ENCODE measurements at places on chromosomes 12 and 14.

DNA sequence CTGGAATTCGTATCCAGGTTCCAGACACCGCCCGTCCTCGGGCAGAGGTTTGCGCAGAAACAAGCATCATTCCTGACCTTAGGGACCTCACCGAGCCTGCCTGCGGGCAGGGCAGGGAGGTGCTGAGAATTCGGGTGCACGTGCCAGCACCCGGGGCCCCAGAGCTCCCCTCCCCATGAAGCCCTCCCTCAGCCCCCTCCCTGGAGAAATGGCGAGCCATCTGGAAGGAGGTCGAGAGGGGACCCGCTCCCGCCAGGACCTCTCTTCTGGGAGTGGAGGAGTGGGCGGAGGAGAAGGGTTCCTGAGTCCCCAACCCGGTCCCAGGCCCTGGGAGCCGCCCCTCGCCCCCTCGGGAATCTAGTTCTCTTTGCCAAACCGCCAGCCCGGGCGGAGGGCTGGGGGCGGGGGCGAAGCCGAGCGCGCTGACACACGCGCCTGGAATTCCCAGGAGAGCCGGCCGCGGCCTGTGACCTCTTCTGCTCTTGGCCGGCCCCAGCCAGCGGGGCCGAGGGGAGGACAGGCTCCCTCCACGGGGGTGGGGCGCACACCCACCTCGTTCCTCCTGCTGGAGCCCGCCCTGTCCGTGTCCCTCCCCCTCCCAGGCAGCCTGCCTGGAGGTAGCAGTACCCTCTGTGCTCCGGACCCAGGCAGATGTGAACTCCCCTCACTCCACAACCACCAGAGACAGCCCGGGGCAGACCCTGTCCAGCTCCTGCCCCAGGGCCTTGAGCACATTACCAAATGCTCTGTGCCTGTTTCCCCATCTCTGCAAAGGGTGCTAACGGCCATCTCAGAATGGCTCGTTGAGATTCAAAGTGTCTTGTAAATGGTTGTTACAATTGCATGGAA is 23.0 kb upstream of the GPR132 start:
- ATAC-seq = peak; percentile 6

- no peak for ATAC-seq
Observed at GRCh38 chr14:53113989-53114388, 39.1 kb downstream of the DDHD1 start.

DNA sequence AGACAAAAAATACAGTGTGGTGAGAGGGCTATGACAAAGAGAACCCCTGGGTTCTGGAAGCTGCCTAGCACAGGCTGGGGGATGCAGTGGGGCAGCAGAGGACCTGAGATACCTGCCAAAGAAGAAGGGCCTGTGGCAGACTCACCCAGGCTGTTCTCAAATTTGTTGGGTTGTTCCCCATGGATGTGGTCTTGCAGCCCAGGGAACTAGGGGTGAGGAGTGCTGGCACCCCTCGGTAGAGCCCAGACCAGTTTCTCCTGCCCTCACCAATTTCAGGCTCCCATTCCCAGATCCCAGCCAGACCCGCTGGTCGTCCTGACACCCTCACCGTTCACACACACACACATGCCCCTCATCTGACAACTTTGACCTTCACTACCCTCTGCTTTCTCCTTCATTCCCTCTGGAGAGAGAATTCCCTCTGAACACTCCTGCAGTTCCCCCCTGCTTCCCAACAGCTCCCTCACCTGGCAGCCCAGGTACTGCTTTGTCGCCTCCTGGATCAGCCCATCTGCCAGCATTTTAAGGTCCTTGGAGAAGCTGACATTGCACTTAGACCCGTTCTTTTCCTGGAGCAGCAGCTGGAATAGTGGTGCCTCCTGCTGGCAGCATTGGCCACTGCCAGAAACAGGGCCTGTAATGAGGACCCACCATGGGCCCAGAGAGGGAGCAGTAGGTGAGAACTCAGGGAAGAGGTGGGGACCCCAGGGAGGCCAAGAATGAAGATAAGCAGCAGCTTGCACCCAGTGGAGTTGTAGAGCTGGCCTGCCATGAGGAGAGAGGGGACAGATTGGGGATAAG is 5.9 kb upstream of the GDF11 start:
- peak; percentile 82 for ATAC-seq

- peak; percentile 31 for ATAC-seq
Observed at GRCh38 chr12:49482095-49483051, 56.5 kb upstream of the KCNH3 start.

- ATAC-seq = no peak
Observed at GRCh38 chr12:90741611-90742010, 213.4 kb downstream of the CCER1 start.

GRCh38 chr12:132275631-132276030 is 53.8 kb downstream of the GALNT9 start:
- ATAC-seq = no peak

DNA sequence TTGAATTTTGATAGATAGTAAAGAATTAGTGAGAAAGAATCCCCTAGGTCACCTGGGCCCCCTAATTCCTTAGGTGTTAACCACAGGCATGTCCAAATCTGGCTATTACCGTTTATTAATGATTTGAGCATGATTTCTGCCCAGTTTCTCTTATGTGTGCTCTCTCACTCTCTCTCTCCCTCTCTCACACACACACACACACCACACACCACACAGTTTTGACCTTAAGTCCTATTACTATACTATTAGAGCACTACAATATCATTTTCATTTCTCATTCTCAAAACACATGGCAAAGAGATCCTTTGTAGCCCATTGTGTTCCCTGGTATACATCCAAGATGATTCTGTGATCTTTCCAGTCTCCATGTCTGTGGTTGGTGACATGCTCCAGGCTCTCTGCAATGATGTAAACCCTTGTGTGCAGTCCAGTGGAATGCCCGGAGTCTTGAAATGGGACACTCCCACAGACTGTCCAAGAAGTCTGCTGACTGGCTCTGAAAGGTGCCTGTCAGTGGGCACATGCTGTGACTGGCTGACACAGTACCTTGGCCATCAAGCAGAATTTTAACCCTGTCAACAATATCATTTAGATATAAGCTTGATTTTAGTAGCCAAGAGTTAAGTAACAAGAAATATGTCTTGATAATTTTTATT is 96.2 kb downstream of the FIGNL2 start:
- peak; percentile 99 for ATAC-seq

DNA sequence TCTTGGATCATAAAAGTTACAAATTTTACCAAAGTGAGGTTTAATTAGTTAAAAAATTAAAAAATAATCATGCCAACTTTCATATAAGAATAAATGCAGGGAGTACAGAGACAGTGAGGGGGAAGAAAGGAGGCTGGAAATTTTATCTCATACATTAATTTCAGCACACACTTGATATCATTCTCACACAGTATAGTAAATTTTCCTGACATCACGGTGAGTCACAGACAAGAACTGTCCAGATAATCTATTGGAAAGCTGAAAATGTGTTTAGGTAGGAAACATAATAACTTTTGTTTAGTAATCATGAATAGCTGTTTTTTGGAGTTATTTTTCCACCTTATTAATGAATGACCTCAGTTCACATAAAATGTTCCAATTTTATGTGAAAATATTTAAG is 1204.8 kb downstream of the GALC start:
- ATAC-seq = peak; percentile 30

GRCh38 chr12:122757568-122757967 is 4.9 kb downstream of the DENR start:
- no peak for ATAC-seq

DNA sequence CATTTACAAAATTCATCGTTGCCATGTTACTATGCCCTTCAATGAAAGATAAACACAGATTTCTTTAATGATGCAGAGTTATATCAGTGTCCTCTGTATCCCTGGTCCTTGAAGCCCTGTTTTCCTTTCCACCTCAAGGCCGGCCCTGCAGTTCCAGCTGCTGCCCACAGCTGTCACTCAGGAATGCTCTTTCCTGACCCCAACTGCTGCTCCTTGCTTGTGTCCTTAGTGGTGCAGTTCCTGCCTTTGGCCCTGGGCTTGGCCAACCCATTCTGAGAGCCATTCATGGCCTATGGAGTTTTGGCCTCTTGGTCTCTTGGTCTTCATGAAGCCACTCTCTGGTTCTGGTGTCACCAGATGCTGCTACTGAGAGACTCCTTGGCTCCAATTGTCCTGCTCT is 93.1 kb downstream of the GAS2L3 start:
- ATAC-seq = no peak

- ATAC-seq = no peak
Observed at GRCh38 chr12:117760990-117761389, 207.8 kb downstream of the KSR2 start.
